ENCODE measurements at places on chromosomes 4 and X.

GRCh38 chr4:125303821-125304220, 10.9 kb upstream of the FAT4 start:
- DNase-seq: no peak

- no peak for DNase-seq
Observed at GRCh38 chrX:103404231-103405008, 28.1 kb downstream of the BEX3 start.

GRCh38 chrX:66042307-66043077, 2.6 kb upstream of the VSIG4 start:
- no peak for DNase-seq

DNA sequence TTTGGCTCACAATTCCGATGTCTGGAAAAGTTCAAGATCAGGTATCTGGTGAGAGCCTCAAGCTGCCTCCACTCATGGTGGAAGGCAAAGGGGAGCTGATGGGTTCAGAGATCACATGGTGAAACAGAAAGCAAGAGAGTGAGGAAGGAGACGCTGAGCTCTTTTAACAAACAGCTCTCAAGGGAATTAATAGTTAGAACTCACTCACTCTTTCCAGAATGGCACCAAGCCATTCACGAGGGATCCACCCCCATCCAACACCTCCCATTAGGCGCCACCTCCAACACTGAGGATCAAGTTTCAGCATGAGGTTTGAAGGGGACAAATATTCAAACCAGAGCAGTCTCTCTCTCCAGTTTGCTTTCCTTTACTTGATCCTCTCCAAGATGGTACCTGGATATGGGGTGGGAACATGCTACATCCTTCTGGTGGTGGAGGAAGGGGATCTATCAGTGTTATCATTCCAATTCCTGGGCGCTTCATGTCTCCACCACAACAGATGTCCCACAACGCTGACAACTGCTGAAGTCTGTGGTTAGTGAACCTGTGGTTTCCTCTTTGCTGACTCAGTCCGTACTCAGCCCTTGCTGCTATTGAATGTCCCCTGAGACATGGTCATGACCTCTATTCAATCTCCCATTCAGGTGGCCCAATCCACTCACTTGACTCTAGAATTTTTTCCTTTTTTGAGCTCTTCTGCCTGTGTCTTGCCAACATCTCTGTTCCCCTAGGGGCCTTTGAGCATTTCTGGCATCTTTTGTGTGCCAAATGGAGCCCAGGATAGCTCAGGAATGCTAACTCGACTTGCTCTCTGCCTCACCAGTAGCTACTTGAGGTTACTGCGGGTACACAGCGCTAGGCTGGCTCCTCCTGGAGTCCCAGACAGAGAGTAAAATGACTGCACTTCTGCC, 395.2 kb downstream of the MID1IP1 start:
- DNase-seq: no peak

DNA sequence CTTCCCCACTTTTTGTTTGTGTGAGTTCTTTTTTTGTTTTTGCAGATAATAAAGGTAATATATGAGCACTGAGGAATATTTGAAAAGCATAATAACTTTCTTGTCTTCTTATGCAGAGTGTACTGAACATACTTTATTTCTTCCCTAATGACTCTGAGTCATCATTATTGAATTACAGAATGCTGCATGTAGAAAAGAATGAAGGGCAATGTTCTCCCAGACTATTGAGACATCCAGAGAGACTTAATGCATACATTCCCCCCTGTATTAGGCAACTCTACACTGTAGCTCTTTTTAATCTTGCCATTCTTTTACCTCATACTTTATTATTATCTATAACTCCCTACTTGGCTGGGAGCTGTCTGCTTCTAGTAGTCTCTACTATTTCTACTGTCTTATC, 240.5 kb upstream of the ANKRD50 start:
- DNase-seq: no peak

DNA sequence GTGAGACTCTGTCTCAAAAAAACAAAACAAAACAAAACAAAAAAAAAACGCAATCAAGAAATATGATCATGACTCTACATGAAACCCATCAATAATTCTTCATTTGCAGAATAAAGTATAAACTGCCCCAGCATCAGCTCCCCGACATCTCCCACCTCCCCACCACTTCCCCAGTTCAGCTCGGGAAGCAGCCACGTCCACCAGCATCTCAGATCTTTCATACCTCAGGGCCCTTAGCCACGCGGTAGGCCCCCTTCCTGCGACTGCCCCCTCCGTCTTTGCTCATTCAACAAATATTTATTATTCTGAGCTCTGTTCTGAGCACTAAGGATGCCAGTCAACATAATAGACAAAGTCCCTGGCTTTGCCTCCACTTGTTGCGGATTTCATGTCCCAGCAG, 45.6 kb downstream of the DCTD start:
- no peak for DNase-seq

DNA sequence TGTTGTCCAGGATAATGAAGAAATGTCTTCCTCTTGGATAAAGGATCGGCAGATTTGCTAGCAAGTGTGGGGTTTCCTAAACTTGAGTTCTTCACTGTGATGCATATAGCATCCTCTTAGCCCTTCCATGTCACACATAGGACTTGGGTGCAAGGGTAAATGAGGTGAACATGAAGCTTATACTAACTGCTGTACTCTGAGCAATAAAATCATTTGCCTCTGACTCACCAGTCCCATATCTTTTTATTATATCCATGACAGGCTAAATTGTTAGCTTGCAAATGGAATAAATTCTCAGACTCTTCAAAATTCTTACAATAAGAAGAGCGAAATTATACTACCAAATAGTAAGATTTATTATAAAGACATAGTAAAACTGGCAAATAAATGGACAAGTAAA, 14.7 kb upstream of the TBC1D1 start:
- no peak for DNase-seq

- DNase-seq: no peak
Observed at GRCh38 chrX:9354918-9355317, 109.9 kb upstream of the TBL1X start.

DNA sequence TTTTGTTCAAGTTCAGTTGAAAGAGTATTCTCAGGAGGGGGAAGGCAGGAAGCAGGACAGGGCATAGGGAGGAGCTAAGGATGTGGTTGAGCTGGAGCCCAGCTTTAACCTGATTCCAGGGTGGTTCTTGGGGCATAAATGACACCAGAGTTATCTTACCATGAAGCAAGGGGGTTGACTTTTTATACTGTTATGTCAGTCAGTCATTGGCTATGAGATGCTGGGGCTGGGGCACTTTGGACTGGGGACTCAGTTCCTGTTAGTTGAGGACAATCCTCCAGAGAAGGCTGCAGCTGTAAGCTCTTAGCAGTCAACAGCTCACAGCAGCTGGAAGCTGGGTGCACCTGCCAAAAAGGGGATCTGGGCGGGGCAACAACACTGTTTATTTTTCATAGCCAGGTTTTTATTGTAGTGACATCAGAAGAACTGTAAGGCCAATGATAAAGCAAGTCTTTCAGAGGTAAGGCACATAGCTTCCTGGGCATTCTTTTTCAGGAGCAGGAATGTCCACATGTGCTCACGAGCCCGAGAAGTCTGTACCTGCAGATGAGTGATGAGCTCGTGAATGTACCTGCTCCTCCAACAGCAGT, 78.5 kb downstream of the MID1IP1 start:
- no peak for DNase-seq

- DNase-seq: no peak
Observed at GRCh38 chr4:831483-831805, 5.5 kb upstream of the CPLX1 start.

- no peak for DNase-seq
Observed at GRCh38 chr4:173417833-173418232, 18.9 kb upstream of the SCRG1 start.

GRCh38 chr4:85725721-85726170, 250.8 kb downstream of the ARHGAP24 start:
- peak; percentile 58 for DNase-seq

- no peak for DNase-seq
Observed at GRCh38 chr4:183863155-183863825, 41.8 kb upstream of the STOX2 start.

DNA sequence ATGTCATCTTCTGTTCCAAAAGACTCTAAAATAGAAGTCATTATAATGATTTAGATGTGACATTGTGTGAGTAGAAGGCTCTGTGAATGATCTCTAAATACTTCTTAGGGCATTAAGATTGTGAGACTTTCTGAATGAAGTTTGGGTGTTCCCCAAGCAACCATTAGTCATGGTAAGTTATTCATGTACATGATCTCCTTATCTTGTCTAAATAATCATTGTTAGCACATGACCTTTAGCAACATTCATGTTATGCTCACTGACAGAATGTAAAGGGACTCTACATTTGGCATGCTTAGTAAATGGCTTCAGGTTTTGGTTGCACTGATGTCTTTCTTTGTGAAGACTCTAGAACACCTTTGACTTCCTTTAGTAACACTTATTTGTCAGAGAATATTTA, 140.8 kb upstream of the AGA start:
- DNase-seq: no peak

- no peak for DNase-seq
Observed at GRCh38 chrX:30904186-30904585, 15.1 kb upstream of the TAB3 start.

DNA sequence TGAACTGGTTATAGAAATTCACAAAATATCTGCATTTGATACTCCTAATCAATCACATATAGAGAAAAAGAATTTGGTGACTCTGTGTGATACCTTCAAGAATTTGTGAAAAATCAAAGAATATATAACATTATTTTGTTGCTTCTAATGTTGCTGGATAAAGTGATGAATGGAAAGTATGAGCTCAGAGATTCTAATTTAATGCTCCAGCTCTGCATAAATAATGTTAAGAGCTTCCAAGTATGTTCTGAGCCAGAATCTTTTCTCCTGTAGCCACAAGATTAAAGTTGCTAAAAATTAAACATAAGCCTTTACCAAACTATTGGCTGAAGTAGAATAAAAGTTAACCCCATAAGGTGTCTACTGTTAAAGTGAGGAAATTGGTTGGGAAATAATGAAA, 294.7 kb upstream of the CT83 start:
- no peak for DNase-seq

DNA sequence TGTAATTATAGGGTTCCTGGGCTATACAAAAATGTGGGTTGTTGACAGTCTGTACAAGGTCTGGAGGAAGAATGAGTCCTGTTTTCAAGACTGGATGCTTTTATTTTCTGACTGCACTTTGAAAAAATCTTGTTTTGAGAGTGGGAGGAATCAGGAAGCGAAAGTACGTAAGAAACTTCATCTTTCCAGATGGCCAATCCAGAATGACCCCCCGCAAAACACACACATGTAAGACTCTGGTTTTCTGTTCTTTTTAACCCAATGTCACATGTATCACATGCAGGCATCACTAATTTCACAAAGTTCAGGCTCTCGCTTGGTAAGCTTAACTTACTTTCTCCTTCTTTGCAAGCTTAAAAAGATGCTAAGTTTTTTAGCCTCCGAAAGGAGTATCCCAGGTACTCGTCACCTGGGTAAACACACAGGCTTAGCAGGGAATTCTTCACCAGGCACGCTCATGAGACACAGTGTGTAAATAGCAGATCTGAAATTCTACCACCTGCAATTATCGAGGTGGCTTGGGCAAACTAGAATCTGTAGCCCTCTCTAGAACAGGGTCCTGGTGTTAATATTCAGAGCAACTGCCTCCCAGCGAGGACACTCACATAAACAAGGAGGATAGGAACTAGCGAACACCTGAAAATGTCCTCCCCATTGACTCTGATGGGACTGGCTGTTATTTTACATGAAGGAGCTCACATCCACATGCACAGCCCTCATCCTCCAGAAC, 90.7 kb downstream of the NSUN7 start:
- no peak for DNase-seq

DNA sequence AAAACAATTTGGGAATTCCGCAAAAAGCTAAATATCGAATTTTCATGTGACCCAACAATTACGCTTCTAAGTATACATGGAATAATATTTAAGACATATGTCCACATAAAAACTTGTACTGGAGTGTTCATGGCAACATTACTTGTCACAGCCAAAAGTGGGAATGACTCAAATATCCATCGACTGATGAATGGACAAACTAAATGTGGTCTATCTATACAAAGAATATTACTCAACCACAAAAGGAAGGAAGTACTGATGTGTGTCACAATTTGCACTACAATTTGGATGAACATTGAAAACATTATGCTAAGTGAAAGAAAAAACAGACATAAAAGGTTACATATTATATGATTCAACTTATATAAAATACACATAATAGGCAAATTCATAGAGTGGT, 71.9 kb downstream of the AFF2 start:
- DNase-seq: no peak

DNA sequence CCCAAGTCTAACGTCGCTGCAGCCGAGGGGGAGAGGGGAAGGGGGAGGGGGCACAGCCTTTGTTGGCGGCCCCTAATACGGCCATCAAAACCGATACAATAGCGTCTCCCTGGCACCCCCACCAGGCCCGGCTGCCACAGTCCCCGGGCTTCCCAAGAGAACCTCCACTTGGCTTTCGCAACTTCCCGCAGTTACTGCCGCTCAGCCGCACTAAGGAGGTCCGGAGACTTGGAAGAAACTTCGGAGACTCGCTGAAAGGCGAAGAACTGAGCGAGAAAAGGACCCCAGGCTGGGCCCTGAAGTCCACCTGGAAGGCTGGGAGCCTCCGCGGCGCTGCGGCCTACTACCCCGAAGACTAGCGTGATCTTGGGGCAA, 2.8 kb downstream of the NKX6-1 start:
- no peak for DNase-seq

DNA sequence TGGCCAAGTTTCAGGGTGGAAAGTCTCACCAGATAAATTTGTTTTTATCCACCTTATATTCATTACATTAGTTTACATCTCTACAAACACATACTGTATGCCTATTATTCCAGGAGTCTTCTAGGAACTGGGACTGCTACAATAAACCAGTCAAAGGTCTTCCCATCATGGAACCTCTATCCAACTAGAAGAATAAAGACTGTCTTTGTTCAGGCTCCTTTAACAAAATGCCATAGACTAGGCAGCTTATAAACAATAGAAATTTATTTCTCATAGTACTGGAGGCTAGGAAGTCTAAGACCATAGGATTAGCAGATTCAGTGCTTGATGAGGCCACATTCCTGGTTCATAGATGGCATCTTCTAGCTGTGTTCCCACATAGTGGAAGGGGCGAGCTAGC, 61.6 kb downstream of the PACRGL start:
- DNase-seq: no peak

DNA sequence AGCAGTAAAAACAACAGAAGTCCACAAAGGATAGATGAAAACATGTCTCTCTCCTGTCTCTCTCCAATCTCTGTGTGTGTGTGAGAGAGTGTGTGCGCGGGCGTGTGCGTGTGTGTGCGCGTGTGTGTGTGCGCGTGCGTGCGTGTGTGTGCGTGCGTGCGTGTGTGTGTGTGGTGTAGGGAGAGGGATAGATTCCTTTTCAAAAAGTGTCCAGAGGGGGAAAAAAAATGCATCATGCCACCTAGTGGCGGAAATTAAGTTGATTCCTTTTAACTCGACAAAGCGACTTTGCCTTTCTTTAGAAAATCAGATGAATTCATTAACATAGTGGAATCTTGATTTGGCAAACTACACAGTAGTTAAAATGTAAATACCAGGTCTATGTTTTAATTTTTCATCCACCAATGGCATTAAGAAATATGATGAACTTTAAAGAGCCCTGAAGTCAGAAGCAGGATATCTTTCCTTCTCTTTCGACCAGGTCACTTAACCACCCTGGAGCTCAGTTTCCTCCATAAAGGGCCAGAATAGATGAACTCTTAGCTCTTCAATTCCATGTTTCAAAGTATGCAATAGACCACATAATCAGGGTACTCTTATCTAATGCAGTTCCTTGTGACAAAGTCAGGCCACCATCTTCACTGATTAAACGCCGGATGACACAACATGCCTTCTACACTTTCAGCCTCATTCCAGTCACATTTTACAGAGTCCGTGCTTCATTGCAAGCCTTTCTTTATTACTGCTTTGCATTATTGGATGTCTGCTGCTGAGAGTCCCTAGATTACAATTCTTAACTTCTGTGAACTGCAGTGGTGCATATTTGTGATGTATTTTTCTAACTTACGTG, 162.8 kb downstream of the FBXO8 start:
- peak; percentile 40 for DNase-seq

All from hippocampal formation (tissue), 2 donors.